ENCODE measurements at places on chromosomes 1 and 21.
A peak's percentile ranks its signal among the peaks of the same experiment; 100 is the strongest.

- DNase-seq, result peak; percentile 90
Measured at GRCh38 chr1:84301004-84301784, at the start of gene SAMD13. SAMD13 (plus strand) TSS chr1:84301708; CDS start chr1:84303235, 1,527 bp downstream.

GRCh38 chr1:176068256-176068655 is 138.8 kb downstream of the COP1 start:
- no peak for DNase-seq

GRCh38 chr1:231929311-231929710 is 302.7 kb downstream of the DISC1 start:
- no peak for DNase-seq

GRCh38 chr1:25945761-25946160 is 39.5 kb upstream of the STMN1 start:
- DNase-seq, result no peak

- DNase-seq, result no peak
Measured at GRCh38 chr1:220702733-220703270, 12.6 kb downstream of the C1orf115 start.

DNA sequence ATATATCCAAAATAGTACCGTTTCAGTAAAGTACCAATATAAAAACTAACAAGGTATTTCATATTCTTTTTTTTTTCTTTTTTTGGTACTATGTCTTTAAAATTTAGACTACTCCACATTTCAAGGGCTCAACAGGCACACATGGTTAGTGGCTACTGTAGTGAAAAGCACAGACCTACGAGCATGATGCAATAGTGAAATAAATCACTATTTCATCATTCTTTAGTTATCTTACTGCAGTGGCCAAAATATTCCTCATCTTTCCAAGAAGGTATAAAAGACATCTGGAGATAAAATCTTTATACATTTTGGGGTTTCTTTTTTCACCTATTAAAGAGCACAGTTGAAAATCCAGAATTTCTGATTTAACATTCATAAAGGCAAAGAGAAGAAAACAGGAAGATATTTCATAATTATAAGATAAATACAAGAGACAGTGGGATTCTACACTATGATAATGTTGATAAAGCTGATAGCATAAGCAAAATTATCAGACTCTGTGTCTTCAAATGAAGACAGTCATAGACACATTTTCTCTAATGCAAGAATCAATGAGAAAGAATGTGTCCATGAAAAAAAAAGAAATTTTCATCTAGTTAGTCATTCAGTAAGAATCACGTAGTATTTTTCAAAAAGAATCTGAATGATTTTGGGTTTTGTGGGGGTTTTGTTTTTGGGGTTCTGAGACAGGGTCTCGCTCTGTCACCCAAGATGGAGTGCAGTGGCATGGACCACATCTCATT is 41.9 kb downstream of the CEP170 start:
- no peak for DNase-seq

GRCh38 chr21:43816611-43817071 is 27.3 kb downstream of the RRP1 start:
- no peak for DNase-seq

DNA sequence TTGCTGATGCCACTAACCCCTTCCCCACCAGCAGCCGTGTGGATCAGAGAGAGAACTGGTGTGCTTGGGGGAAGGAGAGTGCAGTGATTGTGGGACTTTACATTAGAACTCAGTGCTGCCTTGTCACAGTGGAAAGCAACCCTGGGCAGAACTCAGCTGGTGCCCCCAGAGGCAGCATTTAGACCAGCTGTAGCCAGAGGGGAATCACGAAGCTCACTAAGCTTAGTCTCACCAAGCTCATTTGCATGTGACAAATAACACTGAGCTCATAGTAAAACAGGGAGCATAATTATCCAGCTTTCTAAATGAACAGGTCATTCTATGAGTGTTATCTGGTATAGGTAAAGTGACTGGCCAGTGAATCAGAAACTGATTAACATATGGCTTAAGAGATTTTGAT is 9.8 kb upstream of the SMAP2 start:
- DNase-seq, result no peak

DNA sequence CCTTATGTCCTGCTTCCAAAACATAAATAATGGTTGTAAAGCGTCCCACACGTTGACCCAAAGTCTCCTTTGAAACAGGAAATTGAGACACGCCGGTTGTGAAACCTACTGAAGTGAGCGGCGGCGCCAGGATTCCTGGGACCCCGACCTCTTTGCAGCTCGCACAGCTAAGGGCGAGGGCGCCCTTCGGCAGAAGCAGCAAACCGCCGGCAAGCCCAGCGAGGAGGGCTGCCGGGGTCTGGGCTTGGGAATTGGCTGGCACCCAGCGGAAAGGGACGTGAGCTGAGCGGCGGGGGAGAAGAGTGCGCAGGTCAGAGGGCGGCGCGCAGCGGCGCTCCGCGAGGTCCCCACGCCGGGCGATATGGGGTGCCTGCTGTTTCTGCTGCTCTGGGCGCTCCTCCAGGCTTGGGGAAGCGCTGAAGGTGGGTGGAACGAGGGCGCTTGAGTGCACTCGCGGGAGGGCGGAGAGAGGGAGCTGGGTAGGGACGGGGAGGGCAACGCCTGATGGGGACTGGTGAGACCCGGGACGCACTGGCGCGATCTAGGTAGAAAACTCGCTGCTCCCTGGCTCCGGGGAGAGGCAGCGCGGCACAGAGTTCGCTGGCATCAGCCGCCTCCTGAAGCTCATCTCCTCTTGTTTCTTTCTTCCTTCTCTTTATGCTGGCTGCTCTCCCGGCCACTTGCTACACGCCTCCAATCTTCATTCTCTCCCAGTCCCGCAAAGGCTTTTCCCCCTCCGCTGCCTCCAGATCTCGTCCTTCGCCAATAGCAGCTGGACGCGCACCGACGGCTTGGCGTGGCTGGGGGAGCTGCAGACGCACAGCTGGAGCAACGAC is at the start of gene CD1D:
CD1D (plus strand) TSS at position 155 of the 836 bp plus-strand sequence; CDS start at position 362, 207 bp downstream.
- DNase-seq, result no peak

GRCh38 chr1:48767975-48768510 is 8.6 kb downstream of the BEND5 start:
- no peak for DNase-seq

DNA sequence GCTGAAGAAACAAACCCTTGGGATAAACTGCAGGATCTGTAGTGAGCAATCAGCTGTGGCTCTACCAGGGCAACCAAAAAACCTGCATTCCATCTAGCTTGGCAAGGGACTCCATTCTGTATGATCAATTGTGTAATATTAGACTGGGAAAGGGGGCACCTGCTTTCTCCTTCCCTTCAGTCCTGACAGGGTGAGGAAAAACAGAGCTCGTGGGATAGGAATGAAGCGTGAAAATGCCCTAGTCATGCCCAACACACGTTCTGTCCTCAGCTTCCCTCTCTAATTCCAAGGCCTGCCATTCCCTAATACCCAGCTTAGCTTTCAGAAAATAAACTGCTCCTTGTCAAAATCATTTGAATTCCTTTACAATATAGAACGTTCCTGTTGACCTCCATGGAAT is 442.3 kb downstream of the PLPP3 start:
- no peak for DNase-seq

DNA sequence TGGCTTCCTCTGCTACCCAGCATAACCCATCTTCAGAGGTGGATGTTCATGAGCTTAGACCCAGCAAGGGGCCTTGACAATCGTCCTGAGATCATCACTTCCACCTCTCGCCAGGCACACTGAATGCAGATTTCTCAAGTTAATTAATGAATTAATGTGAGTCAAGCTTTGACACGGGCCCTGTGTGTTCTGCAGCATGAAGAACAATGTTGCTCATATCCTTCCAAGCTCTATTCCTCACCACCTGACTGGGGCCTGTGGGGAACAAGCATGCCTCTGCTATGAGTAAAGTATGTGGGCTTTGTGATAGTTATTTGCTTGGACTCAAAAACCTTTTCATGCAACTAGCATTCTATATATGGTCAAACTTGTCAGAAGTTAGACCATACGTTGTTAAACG is 122.0 kb downstream of the SEC16B start:
- DNase-seq, result no peak

DNA sequence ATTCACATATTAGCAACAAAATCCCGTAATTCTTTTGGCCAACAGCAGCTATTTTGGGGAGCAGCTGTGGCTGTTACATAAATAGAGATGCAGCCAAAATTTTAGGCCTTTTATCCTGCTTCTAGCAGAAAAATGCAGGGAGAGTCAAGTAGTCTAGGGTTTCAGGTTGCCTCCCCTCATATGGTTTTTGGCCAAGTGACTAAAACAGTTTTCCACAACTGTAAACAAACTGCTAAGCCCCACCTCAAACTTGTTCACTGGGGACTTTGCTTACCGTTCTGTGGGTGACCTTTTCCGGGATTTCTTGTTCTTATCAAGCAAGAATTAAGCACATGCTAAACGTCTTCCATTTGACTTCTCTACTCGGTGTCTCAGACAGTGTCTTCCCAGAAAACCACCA is 133.4 kb downstream of the EDEM3 start:
- DNase-seq, result peak; percentile 51

DNA sequence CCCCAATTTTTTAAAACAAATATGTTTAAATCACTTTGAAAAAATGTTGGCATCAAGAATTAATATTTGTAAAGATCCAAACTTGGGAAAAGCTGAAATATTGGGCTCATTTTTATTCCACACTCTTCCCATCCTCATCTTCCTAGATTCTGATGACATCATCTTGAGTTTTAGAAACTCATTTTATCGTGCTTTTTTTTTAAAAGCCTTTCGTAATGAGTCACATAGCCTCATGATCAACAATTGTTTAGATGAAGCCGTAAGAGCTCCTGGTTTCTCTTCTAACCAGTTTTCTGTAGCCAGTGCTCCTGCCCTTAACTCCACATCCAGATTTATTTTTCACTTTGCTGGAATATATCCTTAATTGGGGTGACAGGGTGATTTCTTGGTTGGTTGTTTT is 78.6 kb downstream of the POFUT2 start:
- DNase-seq, result no peak

DNA sequence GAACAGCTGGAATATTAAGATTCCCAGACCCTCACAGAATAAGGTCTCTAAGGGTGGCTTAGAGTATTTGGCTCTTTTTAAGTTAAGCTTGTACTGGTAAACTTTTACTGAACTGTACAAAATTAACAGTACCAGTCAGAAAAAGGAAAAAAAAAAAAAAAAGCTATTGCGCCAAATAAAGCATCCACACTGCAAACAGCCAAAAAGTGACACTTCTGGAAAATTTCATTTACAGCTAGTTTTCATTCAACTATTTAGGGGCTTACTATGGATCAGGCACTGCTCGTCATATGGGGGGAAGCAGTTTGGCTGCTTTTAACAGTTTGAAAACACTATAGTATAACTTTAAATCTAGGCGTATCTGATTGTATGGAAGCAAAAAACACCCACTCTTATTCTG is 139.6 kb downstream of the EIF4G3 start:
- no peak for DNase-seq

DNA sequence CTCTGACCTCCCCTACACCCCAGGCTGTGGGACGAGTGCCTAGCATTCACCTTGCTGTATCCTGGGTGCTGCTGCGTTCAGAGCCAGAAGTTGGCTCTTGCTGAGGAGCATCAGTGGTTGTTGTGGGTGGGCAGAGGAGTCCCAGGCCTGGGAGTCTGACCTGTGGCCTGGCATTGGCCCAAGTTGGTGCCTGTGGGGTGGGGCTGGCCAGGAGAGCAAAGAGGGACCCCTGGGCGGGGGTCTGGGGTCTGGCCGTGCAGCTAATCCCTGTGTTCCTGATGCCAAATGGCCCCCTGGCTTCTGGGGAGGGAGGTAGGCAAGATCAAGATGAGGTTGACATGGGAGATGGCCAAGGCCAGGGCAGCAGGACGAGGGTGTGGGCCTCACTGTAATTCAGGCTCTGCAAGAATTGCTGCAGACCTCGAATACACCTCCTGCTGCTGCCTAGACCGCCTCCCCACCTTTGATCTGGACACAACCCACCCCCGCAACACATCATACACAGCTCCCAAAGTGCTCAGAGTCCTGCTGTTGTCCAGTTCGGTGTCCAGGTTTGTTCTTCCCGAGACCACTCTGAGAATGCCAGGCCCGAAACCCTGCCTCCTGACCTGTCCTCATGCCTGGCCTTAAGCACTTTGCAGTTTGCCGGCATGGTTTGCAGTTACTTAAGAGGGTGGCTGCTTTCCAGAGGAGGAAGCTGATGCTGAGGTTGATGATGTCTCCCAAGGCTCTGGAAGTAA is 28.7 kb downstream of the CDK18 start:
- no peak for DNase-seq

- DNase-seq, result no peak
Measured at GRCh38 chr1:214233856-214234634, 46.9 kb upstream of the SMYD2 start.

DNA sequence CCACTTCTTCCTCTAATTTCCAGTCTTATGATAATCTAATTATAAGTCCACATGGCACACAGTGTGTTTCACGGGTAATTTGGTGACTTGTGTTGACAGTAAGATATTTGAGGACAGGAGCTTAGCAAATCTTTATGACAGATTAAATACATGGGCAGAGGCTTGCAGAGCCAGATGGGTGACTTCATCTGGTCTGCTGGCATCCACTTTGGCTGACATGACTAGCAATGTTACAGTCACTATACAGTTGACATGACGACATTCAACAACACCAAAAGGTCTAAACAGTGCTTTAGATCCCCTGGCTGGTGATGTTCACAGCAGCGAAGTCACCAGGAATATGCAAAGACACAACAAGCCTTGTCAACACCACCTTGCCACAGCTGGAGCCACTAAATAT is 147.2 kb downstream of the ETS2 start:
- DNase-seq, result no peak

GRCh38 chr1:164423136-164423535 is 135.8 kb upstream of the PBX1 start:
- DNase-seq, result no peak

- DNase-seq, result no peak
Measured at GRCh38 chr21:42854246-42855010, 24.9 kb downstream of the WDR4 start.

DNA sequence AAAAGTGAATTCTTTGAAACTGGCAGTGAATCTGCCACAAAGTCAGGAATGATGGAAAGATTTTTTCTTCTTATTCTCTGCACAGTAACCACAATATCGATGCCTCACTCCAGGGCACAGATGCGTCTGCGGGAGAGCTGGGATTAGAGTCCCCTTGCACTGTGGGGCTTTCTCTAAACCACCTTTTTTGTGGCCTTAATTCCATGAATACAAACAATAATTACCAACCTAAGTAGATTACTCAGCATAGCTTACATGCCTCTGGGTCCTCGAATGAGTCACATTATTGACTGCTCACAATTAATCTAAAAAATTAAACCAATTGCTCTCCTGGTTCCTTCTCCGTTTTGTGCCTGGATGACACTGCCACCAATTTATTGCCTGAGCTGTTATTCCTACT is 125.8 kb downstream of the KAZN start:
- DNase-seq, result no peak

- DNase-seq, result no peak
Measured at GRCh38 chr1:61979729-61980128, 214.9 kb upstream of the L1TD1 start.

DNA sequence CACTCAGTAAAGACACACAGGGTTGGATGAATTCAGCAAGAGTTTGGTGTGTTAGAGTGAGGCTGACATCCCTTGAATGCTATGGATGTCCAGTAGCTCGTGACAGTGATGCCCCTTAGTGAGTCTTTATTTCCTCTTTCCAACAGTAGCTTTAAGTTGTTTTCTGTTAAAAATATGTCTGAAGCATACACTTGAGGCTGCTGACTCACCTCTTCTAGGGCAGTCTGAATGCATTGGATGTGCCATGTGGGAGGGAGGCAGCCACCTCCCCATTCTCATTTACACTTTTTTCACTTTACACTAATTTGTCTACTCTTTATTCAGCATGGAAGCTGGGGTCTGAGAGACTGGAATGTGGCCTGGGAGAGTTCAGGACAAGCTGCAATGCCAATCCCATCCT is 17.6 kb downstream of the NOS1AP start:
- DNase-seq, result no peak

- DNase-seq, result peak; percentile 7
Measured at GRCh38 chr1:90134175-90134955, 139.5 kb downstream of the ZNF326 start.

- DNase-seq, result no peak
Measured at GRCh38 chr1:93600663-93601062, 81.0 kb downstream of the BCAR3 start.
